ENCODE measurements at places on chromosomes 3 and 15.

DNA sequence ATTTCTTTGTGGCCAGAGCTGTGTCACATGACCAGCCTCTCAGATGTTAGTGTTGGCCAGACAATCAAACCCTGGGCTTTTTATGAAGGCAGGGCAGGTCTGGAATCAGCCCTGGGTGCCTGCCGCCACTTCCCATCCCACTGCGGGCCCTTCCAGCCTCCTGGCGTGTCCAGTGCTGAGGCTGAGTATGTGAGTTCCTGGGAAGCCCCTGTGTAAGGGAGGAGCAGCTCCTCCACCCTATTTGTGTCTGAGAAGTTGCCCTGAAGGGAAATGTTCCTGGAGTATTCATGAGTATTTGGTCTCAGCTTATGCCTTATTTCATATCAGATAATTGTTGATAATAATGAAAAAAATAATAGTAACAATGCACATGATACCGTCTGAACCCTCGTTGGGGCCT is 190.1 kb downstream of the NSMCE3 start:
- DNase-seq, result no peak

DNA sequence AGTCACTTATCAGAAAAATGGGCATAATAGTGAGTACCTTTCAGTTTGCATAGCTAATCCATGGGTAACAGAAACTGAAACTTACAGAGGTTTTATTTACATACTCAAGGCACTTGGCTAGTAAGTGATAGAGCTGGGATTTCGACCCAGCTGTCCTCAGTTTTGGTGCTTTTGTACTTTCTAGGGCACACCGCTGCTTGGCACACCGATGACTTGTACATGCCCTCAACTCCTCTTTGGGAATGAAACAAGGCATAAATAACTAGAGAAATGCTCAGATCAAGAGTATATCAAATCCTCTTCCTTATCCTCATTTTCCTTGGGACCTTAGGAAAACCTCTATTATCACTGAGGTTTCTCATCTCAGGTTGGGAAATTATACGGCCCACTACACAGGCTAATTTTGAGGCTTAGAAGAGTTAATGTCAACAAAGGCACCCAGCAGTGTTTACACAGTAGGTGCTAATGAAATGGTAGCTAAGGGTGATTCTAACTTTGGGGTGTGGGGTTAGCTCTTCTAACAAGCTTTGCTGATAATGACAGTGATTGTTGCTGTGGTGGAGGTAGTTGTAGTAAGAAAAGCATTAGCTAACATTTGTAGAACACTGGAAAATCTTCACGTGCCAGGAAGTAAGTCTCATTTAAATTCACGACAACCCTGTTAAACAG is 20.3 kb upstream of the DGKG start:
- DNase-seq, result no peak

GRCh38 chr3:30578479-30578878 is 27.9 kb upstream of the TGFBR2 start:
- DNase-seq, result no peak

DNA sequence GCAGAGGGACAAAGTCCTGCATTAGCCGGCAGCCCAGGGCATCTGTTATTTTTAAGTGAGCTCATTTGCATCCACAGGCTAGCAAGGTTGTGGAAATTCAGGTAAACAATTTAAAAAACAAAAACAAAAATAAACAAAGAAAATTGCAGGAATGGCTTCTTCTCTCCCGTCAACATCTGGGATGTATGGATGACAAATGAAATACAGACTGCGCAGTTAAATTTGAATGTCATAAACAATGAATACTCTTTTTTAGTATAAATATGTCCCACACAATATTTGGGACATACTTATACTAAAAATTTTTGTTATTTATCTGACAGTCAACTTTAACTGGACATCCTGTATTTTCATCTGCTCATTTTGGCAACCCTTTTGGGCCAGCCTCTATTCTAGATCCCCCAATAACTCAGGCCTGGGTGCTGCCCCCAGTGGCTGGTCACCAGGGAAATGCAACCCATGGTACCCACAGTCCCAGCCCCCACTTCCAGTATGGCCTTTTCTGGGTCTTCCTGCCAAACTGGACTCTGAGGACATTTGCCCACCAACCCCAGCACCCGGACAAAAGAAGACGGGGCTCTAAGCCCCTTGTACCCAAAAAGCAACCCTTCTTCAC is 12.7 kb downstream of the GRM2 start:
- no peak for DNase-seq

- no peak for DNase-seq
These were observed 24.7 kb upstream of the TM2D3 start for GRCh38 chr15:101676921-101677329.

GRCh38 chr3:81270603-81271379 is 490.7 kb downstream of the GBE1 start:
- no peak for DNase-seq

DNA sequence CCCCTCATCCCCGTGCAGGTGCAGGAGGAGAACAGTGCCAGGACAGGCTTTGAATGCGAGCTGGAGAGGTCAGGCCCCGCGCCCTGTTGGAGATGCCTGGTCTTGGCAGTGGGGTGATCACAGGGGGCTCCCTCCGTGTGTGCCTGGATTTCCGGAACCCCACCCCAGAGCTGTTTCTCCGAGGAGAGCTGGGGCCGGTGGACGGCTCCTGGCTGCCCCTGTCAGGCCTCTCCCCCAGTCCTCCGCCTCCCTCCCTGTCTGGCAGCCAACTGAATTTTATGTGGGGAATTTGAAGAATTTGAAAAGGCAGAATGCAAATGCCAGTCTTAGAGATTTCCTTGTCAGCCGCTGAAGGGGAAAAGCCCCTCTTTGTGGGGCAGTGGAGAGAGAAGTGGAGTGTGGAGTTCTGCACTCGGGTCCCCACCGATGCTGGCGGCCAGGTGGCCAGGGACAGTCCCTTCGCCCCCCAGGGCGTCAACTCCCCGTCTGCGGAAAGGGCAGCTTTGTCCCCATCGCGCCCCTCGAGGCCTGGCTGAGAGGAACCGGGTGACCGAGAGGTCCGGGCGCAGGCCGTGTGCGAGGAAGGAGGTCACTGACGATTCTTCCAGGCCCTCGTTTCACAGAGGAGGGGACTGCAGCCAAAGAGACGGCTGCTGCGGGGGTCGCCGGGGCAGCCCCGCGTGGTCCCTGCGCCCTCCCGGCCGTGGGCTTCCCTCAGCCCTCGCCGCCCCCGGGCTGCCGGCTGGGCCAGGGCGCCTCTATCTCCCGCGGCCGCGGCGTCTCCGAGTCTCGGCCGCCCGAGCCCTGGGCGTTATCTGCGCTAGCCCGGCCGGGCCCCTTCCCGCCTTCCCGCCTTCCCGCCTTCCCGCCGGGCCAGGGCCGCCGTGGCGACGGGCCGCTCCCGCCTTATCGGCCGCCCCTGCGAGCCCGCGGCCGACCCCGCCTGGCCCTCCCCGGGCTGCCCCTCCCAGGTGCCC is 56.0 kb upstream of the LCTL start:
- no peak for DNase-seq

GRCh38 chr3:168307893-168308292 is 212.2 kb upstream of the GOLIM4 start:
- no peak for DNase-seq

GRCh38 chr3:89320186-89320585 is 212.8 kb downstream of the EPHA3 start:
- no peak for DNase-seq

DNA sequence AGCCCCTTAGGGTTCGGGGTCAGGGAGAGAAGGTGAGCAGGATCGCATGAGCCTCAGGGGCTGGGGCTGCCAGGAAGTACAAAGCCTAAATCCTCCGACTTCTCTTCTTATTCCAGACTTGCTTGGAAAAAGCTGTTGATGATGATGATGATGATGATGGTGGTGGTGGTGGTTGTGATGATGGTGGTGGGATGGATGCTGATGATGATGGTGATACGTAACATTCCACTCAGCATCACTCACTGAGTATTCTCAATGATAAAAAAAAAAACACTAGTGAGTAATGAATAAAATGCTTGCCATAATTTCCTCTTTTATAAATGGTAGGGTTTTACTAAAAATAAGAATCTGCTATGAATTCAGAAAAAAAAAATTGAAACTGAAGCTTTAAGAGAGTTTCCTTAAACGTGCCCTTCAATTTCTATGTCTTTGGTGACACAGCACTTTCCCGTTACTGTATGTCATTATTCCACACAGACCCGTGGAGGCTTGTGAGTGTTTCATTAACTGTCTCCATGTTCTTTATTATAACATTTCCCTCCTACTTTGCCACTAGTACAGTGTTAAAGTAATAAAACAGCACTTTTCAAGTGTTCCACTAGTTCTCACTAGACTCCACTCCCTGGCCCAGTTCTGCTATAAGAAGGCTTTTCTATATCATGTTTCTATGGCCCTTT is 5.4 kb upstream of the ACAN start:
- no peak for DNase-seq

GRCh38 chr3:52838561-52839267 is 3.9 kb upstream of the MUSTN1 start:
- DNase-seq, result no peak

DNA sequence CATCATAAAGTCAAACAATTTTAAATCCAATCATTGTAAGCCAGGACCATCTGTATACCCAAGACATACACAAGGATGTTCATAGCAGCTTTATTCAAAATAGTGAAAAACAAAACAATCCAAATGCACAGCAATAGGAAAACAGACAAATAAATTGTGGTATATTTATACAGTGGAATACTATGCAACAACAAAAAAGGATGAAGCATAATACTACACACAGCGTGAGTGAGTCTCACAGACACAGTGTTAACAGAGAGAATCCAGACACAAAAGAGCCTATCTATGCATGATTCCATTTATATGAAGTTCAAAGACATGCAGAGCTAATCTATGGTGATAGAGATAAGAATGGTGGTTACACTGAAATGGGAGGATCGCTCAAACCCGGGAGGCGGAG is 5.6 kb upstream of the MUC20 start:
- DNase-seq, result no peak

Measured in stimulated activated CD8-positive, alpha-beta memory T cell treated with anti-CD3 and anti-CD28 coated beads, Interleukin-7, amount 100 ng/mL, for 1 hour (primary cell).